ENCODE measurements at places on chromosomes 3 and 15. TPM values are rescaled to one million over a fixed set of nuclear protein-coding genes. Genes with fewer than 3 reads are reported as not detected.

Gene GOLGA8T
- not detected for total RNA-seq

Gene ADGRG7
- not detected for total RNA-seq

- H3K4me1 ChIP-seq = no peaks in the 10 kb centered on the region
- no peak for DNase-seq
- no peaks in the 10 kb centered on the region for H3K27me3 ChIP-seq
- H3K4me3 ChIP-seq = no peak overlapping the region
- no peaks in the 10 kb centered on the region for H3K36me3 ChIP-seq
Measured at GRCh38 chr3:127052121-127052561, 69.2 kb downstream of the PLXNA1 start.

- peaks cover 58% of the 10 kb centered on the region for H3K4me1 ChIP-seq
- peak; percentile 86 for DNase-seq
- H3K27me3 ChIP-seq = peaks cover 2% of the 10 kb centered on the region
- H3K27ac ChIP-seq = peak overlapping the region; percentile 98
- peaks cover 82% of the 10 kb centered on the region for H3K36me3 ChIP-seq
- peak overlapping the region; percentile 83 for H3K4me3 ChIP-seq
Measured at GRCh38 chr3:18423401-18424212, 1.5 kb downstream of the SATB1 start.

DNA sequence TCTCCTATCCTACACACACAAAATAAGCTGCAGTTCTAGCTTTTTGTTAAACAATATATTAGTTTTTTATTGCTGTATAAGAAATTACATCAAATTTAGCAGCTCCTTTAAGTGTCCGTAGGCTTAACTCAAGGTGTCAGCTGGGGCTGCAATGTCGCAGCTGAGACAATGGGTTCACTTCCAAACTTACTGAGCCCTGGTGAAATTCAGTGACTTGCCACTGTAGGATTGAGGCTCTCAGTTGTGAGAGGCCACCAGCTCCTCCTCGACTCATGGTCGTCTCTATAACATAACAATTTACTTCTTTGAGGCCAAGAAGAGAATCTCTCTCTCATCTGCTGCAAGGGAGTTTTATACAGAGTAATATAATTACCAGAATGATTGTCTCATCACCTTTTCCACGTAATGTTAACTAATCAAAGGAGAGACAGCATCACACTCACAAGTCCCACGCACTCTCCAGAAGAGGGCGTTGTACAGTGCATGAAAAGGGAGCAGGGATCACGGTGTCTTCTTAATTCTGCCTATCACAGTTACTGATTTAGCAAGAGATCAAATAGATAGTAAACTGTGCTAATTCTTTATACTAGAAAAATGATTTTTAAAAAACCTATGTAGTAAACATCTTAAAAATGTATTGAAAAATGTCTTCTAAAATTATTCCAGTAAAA lies 735.6 kb upstream of the GBE1 start:
- no peak overlapping the region for H3K4me3 ChIP-seq
- H3K27me3 ChIP-seq = no peaks in the 10 kb centered on the region
- H3K36me3 ChIP-seq = no peaks in the 10 kb centered on the region
- DNase-seq = no peak
- H3K4me1 ChIP-seq = no peaks in the 10 kb centered on the region
- H3K27ac ChIP-seq = no peak overlapping the region

- H3K36me3 ChIP-seq = peaks cover 16% of the 10 kb centered on the region
Measured at GRCh38 chr3:66499881-66500575, 794 bp downstream of the LRIG1 start.

DNA sequence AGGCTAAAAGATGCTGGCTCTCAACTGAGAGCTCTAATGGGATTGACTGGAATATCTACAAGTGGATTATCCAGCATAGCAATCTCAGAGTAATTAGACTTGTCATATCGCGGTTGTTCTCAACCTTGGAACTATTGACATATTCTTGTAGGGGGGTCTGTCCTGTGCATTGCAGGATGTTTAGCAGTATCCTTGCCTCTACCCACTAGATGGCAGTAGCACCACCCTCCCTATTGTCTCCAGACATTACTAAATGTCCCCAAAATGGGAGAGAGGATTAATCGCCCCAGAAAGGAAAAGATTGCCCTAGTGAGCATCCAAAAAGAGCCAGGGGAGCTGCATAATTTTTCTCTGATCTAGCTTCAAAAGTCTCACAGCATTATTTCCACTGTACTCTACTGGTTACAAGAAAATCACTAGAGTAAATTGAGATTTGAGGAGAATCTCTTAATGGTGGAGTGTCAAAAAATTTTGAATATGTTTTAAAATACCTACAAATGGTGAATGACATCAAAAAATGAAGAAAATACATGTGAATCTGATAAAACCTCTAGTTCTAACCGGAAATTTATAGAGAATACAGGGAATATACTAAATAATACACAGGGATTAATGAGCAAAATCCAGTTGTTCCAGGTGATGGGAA lies 388.2 kb upstream of the AGTR1 start:
- no peaks in the 10 kb centered on the region for H3K36me3 ChIP-seq
- no peak overlapping the region for H3K27ac ChIP-seq
- peaks cover 2% of the 10 kb centered on the region for H3K27me3 ChIP-seq
- H3K4me3 ChIP-seq = no peak overlapping the region
- peak; percentile 58 for DNase-seq
- H3K4me1 ChIP-seq = no peaks in the 10 kb centered on the region

- peaks cover 53% of the 10 kb centered on the region for H3K4me1 ChIP-seq
- no peak overlapping the region for H3K4me3 ChIP-seq
- DNase-seq = no peak
- H3K27me3 ChIP-seq = no peaks in the 10 kb centered on the region
Measured at GRCh38 chr3:4729061-4729973, 236.2 kb downstream of the ITPR1 start.

DNA sequence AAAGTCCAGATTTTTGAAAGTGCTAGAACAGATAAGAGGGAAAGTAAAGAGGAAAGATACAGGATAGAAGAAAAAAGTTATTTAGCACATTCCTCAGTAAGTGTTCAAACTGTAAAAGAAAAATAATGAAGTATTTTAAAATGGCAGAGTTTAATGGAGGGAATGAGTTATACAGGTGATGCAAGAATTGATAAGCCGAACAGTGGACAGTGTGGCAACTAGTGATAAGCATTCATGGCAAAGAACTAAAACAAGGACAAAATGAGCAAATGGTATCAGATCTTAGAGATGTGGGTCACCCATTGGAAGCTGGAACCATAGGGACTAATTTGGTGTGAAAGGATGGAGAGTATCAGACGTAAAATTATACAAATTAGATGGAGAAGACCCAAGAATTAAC lies 622.9 kb upstream of the SGO1 start:
- H3K4me3 ChIP-seq = no peak overlapping the region
- H3K4me1 ChIP-seq = no peaks in the 10 kb centered on the region
- no peaks in the 10 kb centered on the region for H3K27me3 ChIP-seq
- no peak for DNase-seq
- no peaks in the 10 kb centered on the region for H3K36me3 ChIP-seq
- H3K27ac ChIP-seq = no peak overlapping the region

DNA sequence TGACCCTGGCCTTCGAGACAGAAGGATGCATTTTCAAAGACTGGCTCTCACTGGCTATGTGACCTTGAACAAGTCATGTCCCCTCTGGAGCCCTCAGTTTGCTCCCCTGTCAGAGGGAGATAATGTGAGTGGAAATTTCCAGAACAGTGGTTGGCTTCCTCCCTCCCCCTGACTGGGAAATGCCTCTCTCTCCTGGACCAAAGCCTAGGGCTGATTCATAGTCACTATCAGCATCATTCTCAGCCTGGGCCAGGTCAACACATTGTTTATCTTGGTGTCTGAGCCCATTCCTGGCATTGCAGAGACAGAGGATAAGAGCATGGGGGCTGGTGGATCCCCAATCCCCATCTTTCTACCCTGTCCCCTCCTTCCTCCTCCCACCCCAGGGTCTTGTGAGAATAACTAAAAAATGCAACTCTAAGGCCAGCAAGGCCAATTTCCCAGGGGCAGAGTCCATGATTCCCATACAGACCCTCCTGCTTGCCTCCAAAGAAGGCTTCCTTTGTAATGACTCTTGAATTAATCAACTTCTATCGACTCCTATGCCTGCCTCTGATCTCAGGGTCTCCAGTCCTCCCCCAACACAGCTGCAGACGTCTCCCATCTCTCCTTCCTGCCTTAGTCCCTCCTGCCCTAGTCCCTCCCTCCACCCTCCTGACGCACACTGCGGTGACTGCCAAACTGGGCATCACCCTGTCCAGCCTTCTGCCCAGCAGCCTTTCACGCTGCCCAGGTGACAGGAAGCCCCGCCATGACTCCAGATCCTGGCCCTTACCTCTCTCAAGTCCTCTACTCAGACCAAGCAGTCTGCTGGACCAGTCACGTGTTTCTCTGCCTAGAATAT lies 35.4 kb upstream of the CORO2B start:
- no peak overlapping the region for H3K27ac ChIP-seq
- no peak overlapping the region for H3K4me3 ChIP-seq
- peaks cover 45% of the 10 kb centered on the region for H3K27me3 ChIP-seq
- no peaks in the 10 kb centered on the region for H3K4me1 ChIP-seq

DNA sequence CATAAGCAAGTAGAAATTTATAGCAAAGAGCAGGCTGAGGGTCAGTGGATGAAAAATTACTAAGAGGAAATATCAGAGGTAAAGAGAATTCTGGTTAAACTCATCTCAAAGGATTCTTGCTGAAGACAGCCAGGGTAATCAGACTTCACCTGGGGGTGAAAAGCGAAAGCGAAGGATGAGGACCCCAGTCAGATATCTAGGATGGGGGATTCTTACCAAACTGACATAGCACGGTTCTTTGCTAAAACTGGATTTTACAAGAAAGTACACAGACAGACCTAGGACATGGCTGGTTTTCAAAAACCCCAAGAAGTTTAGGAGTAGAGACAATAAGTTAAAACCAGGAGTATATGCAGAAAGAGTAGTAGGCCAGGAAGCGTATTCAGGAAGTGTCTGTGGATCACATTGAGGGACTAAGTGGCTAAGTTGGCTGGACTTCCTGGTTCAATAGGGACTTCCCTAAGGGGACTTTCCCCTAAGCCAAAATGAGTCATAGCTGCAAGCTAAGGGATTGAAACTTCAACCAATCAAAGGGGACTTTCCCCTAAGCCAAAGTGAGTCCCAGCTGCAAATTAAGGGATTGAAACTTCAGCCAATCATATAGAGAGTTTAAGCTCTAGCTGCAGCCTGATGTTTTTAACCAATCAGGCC lies 2.4 kb upstream of the CFAP91 start:
- H3K4me3 ChIP-seq = peak overlapping the region; percentile 39
- peaks cover 19% of the 10 kb centered on the region for H3K27me3 ChIP-seq
- peak overlapping the region; percentile 90 for H3K27ac ChIP-seq
- peaks cover 9% of the 10 kb centered on the region for H3K36me3 ChIP-seq
